LNCaP clone FGC (cell line): ENCODE measurements at places on chromosomes 5 and 9.

GRCh38 chr5:39225405-39226099 lies 6.2 kb upstream of the FYB1 start:
- no peak for DNase-seq

DNA sequence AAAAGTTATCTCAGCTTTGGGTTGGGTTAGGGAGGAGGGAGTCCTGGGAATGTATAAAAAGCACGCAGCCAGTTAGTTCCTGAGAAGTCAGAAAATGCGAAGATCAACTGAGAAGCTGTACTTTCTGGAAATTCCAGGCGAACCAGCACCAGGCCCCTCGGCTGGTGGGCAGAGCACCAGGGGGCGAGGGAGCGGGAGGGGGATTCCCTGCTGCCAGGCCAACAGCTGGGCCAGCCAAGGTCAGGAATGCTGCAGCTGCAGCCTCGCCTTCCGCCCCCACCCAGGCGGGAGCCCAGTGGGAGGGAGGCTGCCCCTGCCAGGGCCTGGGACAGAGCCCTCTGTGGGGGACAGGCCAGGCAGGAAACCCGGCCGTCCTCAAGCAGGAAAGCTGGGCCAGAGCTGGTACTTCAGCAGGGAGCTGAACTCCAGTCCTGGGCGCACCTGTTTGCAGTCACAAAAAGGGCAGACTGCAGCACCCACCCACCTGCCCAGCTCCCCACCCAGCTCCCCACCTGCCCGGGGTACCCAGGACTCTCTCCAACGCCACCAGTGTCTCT lies 35.5 kb downstream of the VAV2 start:
- no peak for DNase-seq

DNA sequence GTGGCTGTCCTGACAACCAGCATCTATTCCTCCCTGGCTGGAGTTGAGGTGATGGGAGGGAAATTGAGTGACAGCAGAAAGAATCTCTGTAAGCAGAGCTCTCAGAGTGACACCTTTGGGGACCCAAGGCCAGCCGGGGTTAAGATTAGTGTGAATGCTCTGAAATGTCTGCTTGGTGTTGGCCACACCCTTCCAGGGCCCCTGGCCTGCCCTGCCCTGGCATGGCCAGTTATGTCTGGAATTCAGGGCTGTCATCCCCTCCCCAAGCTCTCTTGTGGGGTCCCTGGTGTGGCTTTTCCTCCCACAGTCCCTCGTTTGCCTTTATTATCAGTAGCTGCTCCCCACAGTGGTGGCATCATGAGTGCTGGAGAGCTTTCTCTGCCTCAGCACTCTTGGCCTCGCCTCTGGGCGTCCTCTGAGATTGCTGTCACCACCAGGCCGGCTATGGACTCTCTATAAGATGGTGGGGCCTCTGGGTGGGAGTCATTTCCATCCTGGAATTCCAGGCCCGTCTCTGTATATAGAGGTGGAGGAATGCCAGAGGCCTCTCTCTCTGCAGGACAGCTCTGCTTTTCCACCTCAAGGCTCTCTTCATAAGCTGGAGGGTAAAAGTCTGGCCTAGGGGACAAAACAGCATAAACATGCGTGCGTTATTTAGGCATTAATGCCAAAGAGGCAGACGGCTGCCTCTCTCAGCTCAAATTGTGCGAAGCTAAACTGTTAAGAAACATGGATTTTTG lies 3.6 kb downstream of the TMEM252 start:
- no peak for DNase-seq

GRCh38 chr5:143775258-143775657 lies 36.7 kb upstream of the HMHB1 start:
- DNase-seq: no peak

DNA sequence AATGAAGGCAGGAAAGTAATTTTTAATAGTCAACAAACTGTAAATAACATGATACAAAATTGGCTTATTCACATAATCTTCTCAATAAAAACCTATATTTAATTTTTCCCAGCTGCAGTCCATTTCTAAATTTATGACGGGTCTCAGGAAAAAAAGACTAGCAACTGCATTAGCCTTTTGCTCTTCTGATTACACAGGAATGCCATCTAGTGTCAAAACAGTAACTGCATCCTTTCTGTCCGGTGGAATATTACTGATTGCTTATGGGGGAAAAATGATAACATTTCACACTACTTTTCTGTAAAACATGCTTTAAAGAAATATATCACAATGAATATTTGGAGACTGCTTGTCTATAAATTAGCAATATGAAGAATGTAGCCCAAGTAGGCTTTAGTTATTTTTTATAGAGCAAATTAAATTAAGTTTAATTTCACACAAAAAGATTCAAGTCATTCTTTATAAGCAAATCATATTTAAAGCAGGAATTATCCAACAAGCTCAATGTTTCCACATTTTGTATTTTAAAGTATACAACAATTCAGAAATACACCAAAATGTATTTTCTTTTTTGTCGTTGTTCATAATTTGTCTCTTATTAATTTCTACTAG lies 534.7 kb downstream of the CDH10 start:
- DNase-seq: peak; percentile 13

GRCh38 chr9:132414731-132415130 lies 4.7 kb downstream of the CFAP77 start:
- DNase-seq: no peak
